ENCODE measurements at places on chromosomes 6 and 20.

DNA sequence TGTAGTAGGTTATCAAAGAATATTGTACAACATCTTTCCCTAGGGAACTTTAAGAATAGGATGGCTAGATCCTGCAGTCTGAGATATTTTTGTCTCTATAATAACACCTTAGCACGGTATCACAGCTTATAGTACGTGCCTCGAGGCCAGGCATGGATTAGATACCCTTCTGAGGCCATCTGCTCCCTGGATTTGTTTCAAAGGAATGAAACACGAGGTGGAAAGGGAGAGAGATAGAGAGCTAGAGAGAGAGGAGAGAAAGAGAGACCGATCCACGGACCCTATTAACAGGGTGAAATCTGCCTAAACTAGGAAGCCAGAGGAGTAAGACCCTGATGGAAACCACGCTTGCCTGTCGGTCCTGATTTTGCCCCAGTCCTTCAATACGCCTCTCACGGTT lies 92.5 kb downstream of the CD83 start:
- no peak for DNase-seq

DNA sequence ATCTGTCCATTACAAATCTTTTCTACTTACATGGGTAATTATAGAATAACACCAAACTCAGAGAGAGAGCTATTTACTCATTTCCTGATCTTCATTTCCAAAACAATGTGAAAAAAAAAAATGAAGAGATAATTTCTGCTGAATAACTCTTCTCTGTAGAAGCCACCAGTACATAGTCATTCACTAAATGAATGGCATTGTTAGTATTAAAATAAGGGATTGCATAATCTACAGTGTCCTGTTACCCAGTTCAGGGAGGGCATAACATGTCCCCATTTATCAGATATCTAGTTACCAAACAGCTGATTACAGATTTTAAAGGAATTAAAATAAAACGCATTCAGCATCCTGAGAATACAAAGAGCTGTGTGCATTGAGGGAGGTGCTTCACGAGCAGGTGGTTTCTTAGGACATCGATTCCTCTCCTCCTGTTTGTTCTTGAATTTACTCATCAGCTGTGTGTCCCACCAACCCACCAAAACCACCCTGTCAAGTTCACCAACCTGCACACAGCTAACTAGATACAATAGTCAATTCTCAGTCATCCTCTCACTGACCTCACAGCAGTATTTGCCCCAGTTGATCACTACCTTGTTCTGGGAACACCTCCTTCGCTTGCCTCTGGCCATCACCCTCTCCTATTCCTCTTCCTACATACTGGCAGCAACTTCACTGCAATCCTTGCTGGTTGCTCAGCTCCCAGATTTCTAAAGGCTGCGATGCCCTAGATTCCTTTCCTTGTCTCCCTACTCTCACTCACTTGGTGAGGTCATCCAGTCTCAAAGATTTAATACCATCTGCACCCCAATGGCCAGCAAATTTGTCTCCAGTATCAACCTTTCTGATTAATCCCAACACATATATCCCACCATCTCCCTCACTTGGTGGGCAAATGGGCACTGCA lies 18.7 kb downstream of the CNKSR3 start:
- no peak for DNase-seq

- DNase-seq = no peak
Observed at GRCh38 chr20:19347943-19348456, 135.6 kb downstream of the SLC24A3 start.

DNA sequence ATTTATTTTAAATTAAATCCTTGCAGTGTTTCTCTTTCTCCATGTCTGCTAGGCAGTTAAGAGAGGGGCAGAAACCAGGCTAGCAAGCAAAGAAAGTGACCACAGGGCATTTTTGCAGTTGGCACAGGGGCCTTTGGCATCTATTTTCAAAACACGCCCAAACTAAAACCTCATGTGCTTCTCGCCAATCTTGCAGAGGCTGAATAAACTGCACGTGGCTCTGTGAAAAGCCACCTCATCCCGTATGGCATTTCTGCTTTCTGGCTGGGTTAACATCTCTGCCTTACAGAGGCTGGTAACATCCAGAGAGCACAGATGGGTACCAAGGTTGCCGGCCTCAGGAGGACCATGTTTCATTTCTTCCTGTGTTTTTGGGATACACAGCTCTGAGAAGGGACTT lies 54.6 kb downstream of the GJA10 start:
- DNase-seq = no peak

GRCh38 chr6:15509335-15509933 lies 153.4 kb downstream of the DTNBP1 start:
- no peak for DNase-seq

- no peak for DNase-seq
Observed at GRCh38 chr6:25165177-25165576, 114.0 kb upstream of the CARMIL1 start.

DNA sequence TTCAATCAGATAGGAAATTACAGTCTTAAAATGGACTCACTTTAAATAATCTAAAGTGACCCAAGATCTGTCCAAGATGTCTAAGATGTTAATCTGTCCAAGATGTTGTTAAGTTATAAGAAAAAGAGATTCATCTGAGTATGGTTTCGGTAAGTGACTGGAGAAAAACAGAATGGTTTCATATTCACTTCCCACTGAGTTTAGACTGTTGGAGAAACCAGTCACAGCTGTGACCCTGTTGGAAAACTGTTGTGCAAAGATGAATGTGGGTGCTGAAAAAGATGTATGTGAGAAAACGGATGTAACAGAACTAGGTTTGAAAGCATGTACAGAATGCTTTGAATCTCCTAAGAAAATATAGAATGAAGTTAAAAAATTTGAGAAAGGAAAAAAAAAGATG lies 325.9 kb downstream of the COL12A1 start:
- DNase-seq = no peak

DNA sequence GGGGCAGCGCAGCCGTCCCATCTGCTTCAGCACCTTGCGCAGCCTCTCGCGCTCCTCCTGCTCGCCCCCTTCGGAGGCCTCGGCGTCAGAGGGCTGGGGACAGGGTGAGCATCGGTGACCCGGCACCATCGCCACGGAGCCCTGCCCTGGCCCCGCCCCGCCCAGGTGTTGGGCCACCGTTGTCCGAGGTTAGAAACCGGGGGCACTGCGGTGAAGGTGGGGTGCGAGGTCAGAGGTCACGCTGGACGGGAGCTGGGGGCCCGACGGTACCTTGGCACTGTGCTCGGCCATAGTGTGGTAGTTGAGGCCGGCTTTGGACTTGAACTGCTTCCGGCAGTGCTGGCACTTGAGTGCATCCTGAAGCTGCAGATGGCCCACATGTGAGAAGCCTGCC lies 6.4 kb downstream of the ZNF512B start:
- DNase-seq = no peak

GRCh38 chr6:56222499-56222898 lies 24.9 kb downstream of the COL21A1 start:
- no peak for DNase-seq
